ENCODE measurements at places on chromosomes 5 and 9.
A peak's percentile ranks its signal among the peaks of the same experiment; 100 is the strongest.

DNA sequence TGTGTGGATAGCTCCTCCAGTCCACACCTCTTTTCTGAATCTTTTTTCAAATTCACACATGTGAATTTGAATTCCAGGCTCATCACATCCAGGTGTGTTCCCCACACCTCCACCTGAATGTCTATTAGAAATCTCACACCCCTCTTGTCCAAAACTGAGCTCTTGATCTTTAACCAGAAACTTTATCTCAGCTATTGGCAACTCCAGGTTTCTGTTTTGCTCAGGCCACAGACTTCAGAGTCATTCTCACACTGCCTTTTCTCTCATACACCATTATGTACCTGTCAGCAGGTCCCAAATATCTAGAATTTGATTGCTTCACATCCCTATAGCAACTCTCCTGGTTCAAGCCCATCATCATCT lies 11.6 kb downstream of the NIPSNAP3B start:
- no peak overlapping the region for H3K4me3 ChIP-seq
- H3K4me1 ChIP-seq, result no peaks in the 10 kb centered on the region
- H3K36me3 ChIP-seq, result no peaks in the 10 kb centered on the region
- H3K27ac ChIP-seq, result no peak overlapping the region
- H3K27me3 ChIP-seq, result no peaks in the 10 kb centered on the region

GRCh38 chr9:111959468-111960359 lies 63.1 kb downstream of the UGCG start:
- H3K4me1 ChIP-seq, result no peaks in the 10 kb centered on the region
- no peak overlapping the region for H3K27ac ChIP-seq
- no peak for DNase-seq
- no peaks in the 10 kb centered on the region for H3K27me3 ChIP-seq

GRCh38 chr5:176446028-176446665 lies 2.0 kb upstream of the FAF2 start:
- no peaks in the 10 kb centered on the region for H3K27me3 ChIP-seq
- no peak overlapping the region for H3K4me3 ChIP-seq
- no peak overlapping the region for H3K27ac ChIP-seq

GRCh38 chr5:68251386-68251785 lies 35.8 kb downstream of the PIK3R1 start:
- no peak overlapping the region for H3K4me3 ChIP-seq
- no peaks in the 10 kb centered on the region for H3K36me3 ChIP-seq
- H3K27me3 ChIP-seq, result no peaks in the 10 kb centered on the region
- peak overlapping the region; percentile 41 for H3K27ac ChIP-seq
- H3K4me1 ChIP-seq, result peaks cover 17% of the 10 kb centered on the region

DNA sequence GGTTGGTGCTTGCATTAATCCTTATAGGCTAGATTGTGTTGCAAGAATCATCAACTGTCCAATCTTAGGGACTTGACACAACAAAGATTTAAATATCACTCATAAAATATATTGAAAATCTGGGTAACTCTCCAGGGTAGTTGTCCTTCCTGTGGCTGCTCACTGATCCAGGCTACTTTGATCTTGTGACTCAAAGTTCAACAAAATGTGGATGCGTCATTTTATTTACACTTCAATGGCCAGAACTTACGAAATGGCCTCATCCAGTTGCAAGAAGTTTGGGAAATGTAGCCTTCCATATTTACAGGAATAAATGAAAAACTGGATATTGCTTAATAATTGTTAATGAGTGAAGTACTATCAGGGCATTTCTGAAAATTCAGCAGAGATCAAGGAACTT lies 235.5 kb upstream of the ACTBL2 start:
- H3K27me3 ChIP-seq, result no peaks in the 10 kb centered on the region
- H3K27ac ChIP-seq, result no peak overlapping the region
- no peak for DNase-seq
- H3K4me1 ChIP-seq, result no peaks in the 10 kb centered on the region

GRCh38 chr9:119902611-119903010 lies 533.4 kb upstream of the BRINP1 start:
- no peak overlapping the region for H3K27ac ChIP-seq
- no peak overlapping the region for H3K4me3 ChIP-seq
- H3K27me3 ChIP-seq, result no peaks in the 10 kb centered on the region
- no peak for DNase-seq
- H3K36me3 ChIP-seq, result no peaks in the 10 kb centered on the region
- no peaks in the 10 kb centered on the region for H3K4me1 ChIP-seq

GRCh38 chr9:3795556-3795955 lies 269.8 kb upstream of the RFX3 start:
- H3K4me1 ChIP-seq, result no peaks in the 10 kb centered on the region
- H3K27me3 ChIP-seq, result no peaks in the 10 kb centered on the region
- H3K4me3 ChIP-seq, result no peak overlapping the region
- no peak overlapping the region for H3K27ac ChIP-seq

- H3K27ac ChIP-seq, result no peak overlapping the region
- H3K36me3 ChIP-seq, result no peaks in the 10 kb centered on the region
- H3K27me3 ChIP-seq, result peaks cover 2% of the 10 kb centered on the region
- H3K4me1 ChIP-seq, result no peaks in the 10 kb centered on the region
- no peak for DNase-seq
- H3K4me3 ChIP-seq, result no peak overlapping the region
Observed at GRCh38 chr5:86008293-86008692, 609.4 kb upstream of the COX7C start.

- no peak overlapping the region for H3K4me3 ChIP-seq
- H3K27ac ChIP-seq, result no peak overlapping the region
- no peaks in the 10 kb centered on the region for H3K4me1 ChIP-seq
- no peak for DNase-seq
- no peaks in the 10 kb centered on the region for H3K27me3 ChIP-seq
Observed at GRCh38 chr5:149831492-149831891, 101.4 kb downstream of the PPARGC1B start.

- H3K27ac ChIP-seq, result no peak overlapping the region
- no peaks in the 10 kb centered on the region for H3K36me3 ChIP-seq
- no peaks in the 10 kb centered on the region for H3K4me1 ChIP-seq
- H3K4me3 ChIP-seq, result no peak overlapping the region
- no peaks in the 10 kb centered on the region for H3K27me3 ChIP-seq
Observed at GRCh38 chr9:134716067-134716466, 74.5 kb downstream of the COL5A1 start.

- H3K4me1 ChIP-seq, result peaks cover 10% of the 10 kb centered on the region
- H3K4me3 ChIP-seq, result no peak overlapping the region
- no peak for DNase-seq
- H3K36me3 ChIP-seq, result no peaks in the 10 kb centered on the region
Observed at GRCh38 chr5:149172709-149173505, 31.6 kb downstream of the ABLIM3 start.

- no peak overlapping the region for H3K27ac ChIP-seq
- H3K36me3 ChIP-seq, result no peaks in the 10 kb centered on the region
- H3K4me1 ChIP-seq, result no peaks in the 10 kb centered on the region
- H3K4me3 ChIP-seq, result no peak overlapping the region
- H3K27me3 ChIP-seq, result no peaks in the 10 kb centered on the region
Observed at GRCh38 chr5:106766916-106767315, 903.8 kb downstream of the EFNA5 start.
